ENCODE measurements at places on chromosomes 12 and 14.

- DNase-seq: no peak
Observed at GRCh38 chr12:53594897-53595615, 31.1 kb downstream of the ATF7 start.

GRCh38 chr12:48998497-48999353 lies 450 bp downstream of the DDN start:
- DNase-seq: peak; percentile 21

DNA sequence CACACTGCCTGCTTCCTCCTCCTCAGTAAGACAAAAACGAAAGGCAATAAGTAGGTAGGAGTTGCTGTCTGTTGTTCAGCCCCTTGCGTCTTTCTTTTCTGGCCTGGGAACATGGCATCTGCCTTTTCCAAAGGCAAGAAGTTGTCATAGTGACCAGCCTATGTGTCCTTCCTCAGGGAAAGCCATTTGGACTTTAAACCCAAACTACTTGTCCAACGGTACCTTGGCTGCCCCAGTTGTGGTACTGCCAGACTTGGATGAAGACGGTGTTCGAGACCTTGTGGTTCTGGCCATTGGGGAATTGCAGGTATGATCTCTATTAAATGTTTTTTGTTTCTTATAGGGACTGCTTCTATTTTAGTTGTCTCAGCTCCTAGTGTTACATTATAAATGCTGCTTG lies 18.5 kb downstream of the FAM234B start:
- DNase-seq: no peak

DNA sequence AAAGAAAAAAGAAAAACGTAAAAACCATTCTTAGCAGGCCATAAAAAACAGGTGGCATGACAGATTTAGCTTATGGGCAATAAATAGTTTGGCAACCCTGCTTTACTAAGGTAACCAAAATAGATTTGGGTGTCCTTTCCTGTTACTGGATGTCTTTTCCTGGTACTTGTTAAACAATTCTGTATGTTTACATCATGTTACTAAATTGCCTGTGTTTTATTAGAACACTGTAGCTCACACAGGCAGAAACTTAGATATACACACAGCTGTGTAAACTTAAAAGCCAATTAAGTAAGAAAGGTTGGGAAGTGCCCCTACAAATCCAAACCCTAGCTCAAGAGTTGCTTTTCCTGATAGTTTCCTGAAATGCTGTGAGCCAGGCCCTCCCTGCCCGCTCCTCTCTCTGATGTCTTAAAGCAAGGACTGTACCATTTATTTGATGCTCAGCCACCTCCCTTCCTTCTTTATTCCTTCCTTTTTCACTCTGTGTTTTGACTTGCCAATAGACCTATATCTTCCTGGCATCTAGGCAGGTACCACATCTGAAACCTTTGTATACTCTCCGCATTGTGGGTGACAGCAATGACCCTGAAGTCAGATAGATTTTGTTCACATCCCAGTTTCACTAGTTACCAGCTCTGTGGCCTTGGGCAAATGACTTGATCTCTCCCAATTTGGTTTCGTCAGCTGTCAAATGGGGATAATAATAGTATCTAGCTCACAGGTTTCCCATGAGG lies 3.7 kb upstream of the CAMKK2 start:
- DNase-seq: no peak

DNA sequence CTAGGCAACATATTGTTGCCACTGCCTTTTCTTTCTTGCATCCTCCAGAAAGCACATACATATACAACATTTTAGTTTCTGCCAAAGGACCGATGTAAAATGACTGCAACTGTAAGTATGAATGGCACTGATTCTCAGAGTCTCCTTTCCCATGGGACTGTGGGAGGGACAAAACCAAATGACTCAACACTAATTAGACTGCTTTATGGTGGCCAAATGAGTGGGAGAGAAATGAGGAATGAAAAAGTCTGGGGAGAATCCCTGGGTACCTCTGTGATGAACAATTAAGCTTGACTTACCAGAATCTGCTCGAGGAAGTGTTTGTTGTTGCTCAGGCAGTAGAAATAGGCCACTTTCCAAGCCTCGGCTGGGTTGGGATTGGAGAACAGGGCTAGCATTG lies 10.1 kb downstream of the ZFYVE26 start:
- no peak for DNase-seq

- DNase-seq: no peak
Observed at GRCh38 chr12:111248236-111249017, 120.5 kb downstream of the PHETA1 start.

GRCh38 chr14:60349663-60350365 lies 100.8 kb downstream of the PPM1A start:
- no peak for DNase-seq

- no peak for DNase-seq
Observed at GRCh38 chr14:32259368-32260013, 56.4 kb upstream of the RNU6-8 start.

Data from stimulated activated CD8-positive, alpha-beta memory T cell treated with anti-CD3 and anti-CD28 coated beads, Interleukin-7, amount 100 ng/mL, for 4 hours (primary cell).